ENCODE measurements at places on chromosomes 5 and 9. TPM values are rescaled to one million over a fixed set of nuclear protein-coding genes. Genes with fewer than 3 reads are reported as not detected.
A peak's percentile ranks its signal among the peaks of the same experiment; 100 is the strongest.

Gene MARCOL
- not detected for total RNA-seq

GRCh38 chr9:14213504-14213903, 100.4 kb downstream of the NFIB start:
- DNase-seq = no peak
- no peaks in the 10 kb centered on the region for H3K27me3 ChIP-seq
- no peak overlapping the region for H3K4me3 ChIP-seq
- peaks cover 16% of the 10 kb centered on the region for H3K4me1 ChIP-seq

GRCh38 chr5:102731693-102732092, 23.4 kb upstream of the PAM start:
- H3K27me3 ChIP-seq = no peaks in the 10 kb centered on the region
- no peak overlapping the region for H3K4me3 ChIP-seq
- no peaks in the 10 kb centered on the region for H3K4me1 ChIP-seq

Gene TTC23L
- not detected for total RNA-seq

DNA sequence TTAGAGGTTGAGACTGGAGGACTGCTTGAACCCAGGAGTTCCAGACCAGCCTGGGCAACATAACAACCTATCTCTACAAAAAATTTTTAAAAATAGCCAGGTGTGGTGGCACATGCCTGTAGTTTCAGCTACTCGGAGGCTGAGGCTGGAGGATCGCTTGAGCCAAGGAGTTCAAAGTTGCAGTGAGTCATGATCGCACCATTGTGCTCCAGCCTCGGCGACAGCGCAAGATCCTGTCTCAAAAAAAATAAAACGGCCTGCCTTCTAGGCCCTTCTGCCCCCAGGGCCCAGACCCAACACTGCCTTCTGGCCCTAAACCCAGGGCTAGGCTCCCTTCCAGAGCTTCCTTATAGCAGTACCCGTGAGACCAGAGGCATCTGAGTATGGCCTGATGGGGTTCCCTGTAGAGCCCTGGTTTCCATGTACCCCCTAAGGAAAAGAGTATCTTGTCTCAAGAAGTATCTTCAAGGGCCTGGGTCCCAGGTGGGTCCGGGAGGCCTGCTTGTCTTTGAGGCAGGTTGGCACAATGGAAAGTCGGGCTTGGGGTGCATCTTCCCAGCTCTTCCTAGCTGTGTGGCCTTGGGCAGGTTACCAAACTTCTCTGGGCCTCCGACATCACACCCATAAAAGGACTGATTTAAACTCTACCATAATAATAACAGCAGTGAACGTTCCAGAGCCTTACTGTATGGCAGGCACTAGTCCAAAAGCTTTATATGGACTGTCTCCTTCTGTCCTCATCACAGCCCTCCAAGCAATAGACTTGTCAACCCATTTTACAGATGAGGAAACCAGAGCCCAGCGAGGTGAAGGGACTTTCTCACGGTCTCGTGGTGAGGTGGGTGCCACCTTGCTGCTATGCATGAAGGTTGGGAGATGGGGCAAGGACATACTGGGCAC, 9.6 kb downstream of the LRRC8A start:
- no peak overlapping the region for H3K27ac ChIP-seq
- peaks cover 8% of the 10 kb centered on the region for H3K4me1 ChIP-seq
- H3K4me3 ChIP-seq = no peak overlapping the region

Gene GARNL3
- total RNA-seq = 11.5 TPM

GRCh38 chr5:20224046-20224445, 236.0 kb upstream of the CDH18 start:
- no peak for DNase-seq
- H3K4me3 ChIP-seq = no peak overlapping the region
- H3K27me3 ChIP-seq = no peaks in the 10 kb centered on the region

GRCh38 chr9:32741706-32742105, 41.6 kb upstream of the TMEM215 start:
- no peak overlapping the region for H3K27ac ChIP-seq
- H3K4me3 ChIP-seq = no peak overlapping the region
- no peaks in the 10 kb centered on the region for H3K36me3 ChIP-seq
- H3K27me3 ChIP-seq = no peaks in the 10 kb centered on the region

DNA sequence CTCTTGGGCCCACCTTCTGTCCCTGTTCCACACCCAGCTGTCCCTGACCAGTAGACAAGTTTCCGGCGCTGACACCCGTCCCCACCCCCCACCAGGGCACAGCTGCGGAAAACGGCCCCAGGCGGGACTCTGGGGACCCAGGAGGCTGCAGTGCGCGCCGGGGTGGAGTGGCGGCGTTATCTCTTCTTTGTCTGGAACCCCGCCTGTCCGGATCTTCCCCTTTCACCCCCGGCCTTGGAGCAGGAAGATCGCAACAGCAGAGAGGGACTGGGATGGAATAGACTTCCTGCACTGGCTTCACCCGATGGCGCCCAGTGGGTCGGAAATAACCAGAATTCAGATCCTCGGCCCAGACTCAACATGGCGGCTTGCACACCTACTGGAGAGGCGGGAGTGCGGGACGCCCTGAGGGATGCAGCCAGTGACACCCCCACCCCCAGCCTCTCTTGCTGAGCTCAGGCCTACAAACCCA, 4.7 kb downstream of the PAX5 start:
- H3K27ac ChIP-seq = no peak overlapping the region
- no peak overlapping the region for H3K4me3 ChIP-seq
- H3K4me1 ChIP-seq = peaks cover 28% of the 10 kb centered on the region

GRCh38 chr5:115461506-115462290, 82.9 kb downstream of the FEM1C start:
- H3K36me3 ChIP-seq = no peaks in the 10 kb centered on the region
- no peaks in the 10 kb centered on the region for H3K27me3 ChIP-seq
- DNase-seq = no peak

GRCh38 chr5:72744136-72744535, 72.3 kb upstream of the TNPO1 start:
- H3K27ac ChIP-seq = no peak overlapping the region
- no peaks in the 10 kb centered on the region for H3K36me3 ChIP-seq
- H3K27me3 ChIP-seq = no peaks in the 10 kb centered on the region
- no peaks in the 10 kb centered on the region for H3K4me1 ChIP-seq

DNA sequence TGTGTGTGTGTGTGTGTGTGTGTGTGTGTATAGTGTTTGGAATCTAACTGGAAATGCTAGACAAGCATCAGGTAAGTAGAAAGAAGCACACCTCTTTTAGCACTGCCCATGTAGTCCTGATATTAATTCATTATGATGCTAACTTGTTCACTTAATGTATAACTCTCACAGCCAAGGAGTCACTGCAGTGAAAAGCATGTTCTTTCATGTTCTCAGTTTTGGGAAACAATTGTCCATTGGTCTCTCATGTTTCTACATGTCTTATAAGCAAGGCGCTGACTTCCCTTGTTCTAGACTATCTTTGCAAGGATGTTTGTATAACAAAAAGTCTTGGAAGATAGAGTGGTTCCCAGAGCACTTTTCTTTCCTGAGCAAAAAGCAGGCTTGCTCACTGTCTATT, 148.8 kb upstream of the TNPO1 start:
- peaks cover 4% of the 10 kb centered on the region for H3K27me3 ChIP-seq
- DNase-seq = no peak
- no peaks in the 10 kb centered on the region for H3K4me1 ChIP-seq
- H3K36me3 ChIP-seq = no peaks in the 10 kb centered on the region
- H3K27ac ChIP-seq = no peak overlapping the region

Gene CER1
- total RNA-seq = not detected

GRCh38 chr9:72445306-72445995, 76.0 kb upstream of the TMC1 start:
- H3K27ac ChIP-seq = 0 out of 2 replicates have a peak overlapping the region, but pooled peaks have one; percentile 41
- DNase-seq = no peak
- no peaks in the 10 kb centered on the region for H3K36me3 ChIP-seq
- no peaks in the 10 kb centered on the region for H3K27me3 ChIP-seq

GRCh38 chr5:134989266-134989830, 21.6 kb downstream of the CATSPER3 start:
- DNase-seq = no peak
- no peaks in the 10 kb centered on the region for H3K4me1 ChIP-seq
- H3K36me3 ChIP-seq = no peaks in the 10 kb centered on the region

GRCh38 chr9:93576258-93577077, at the start of gene PHF2:
Gene PHF2 (plus strand): TSS chr9:93576584. CDS start chr9:93576774, 190 bp downstream.
- peak within 1 kb of the TSS; percentile 69 for H3K27ac ChIP-seq
- H3K27me3 ChIP-seq = no peaks in the 10 kb centered on the region
- H3K4me1 ChIP-seq = peaks cover 10% of the 10 kb centered on the region
- no peaks in the 10 kb centered on the region for H3K36me3 ChIP-seq
- H3K4me3 ChIP-seq = peak within 1 kb of the TSS; percentile 63

DNA sequence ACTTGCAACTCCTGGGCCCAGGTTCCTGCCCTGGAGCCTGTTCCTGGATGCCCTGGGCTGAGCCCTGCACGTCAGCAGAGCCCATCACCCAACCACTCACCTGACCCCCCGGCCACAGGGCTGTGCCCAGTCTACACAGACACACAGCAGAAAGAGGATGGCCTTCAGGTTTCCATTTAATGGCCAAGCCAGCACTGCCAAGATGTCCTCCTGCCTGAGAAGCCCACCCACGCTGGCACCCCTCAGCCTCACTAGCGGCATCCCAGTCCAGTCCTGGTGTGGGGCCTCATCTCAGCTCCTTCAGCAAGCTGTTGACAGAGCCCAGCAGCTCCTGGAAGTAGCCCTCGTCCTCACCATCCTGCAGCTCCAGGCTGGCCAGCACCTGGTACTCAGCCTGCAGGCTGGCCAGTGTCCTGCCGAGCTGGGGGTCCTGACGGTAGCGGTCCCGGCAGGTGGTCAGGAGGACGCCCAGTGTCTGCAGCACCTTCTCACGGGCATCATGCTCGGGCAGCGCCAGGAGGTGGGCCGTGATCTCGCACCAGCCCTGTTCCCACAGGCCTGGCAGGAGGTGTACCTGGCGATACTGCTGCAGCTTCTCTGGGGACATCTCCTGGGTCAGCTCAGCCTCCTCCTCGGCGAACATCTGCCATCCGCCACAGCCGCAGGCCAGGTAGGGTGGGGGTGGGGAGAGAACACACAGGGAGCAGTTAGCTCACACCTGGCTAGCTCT, 71.9 kb upstream of the LRRTM2 start:
- no peak overlapping the region for H3K4me3 ChIP-seq
- H3K36me3 ChIP-seq = no peaks in the 10 kb centered on the region
- no peaks in the 10 kb centered on the region for H3K27me3 ChIP-seq
- no peak for DNase-seq

Gene HAND1
- 0.10 TPM for total RNA-seq

DNA sequence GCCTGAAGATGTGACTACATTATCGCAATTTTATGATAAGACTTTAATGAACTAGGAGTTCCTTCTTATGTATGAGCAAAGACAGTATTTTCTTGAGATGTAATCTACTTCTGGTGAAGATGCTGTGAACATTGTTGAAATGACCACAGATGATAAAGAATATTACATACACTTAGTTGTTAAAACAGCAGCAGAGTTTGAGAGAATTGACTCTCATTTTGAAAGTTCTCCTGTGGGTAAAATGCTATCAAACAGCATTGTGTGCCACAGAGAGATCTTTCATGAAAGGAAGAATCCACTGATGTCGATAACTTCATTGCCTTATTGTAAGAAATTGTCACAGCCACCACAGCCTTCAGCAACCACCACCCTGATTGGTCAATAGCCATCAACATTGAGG, 8.0 kb downstream of the FAM151B start:
- no peaks in the 10 kb centered on the region for H3K4me1 ChIP-seq
- DNase-seq = no peak
- no peak overlapping the region for H3K27ac ChIP-seq
- no peaks in the 10 kb centered on the region for H3K36me3 ChIP-seq
- no peaks in the 10 kb centered on the region for H3K27me3 ChIP-seq

Gene PHF24
- total RNA-seq = 0.08 TPM

Gene NDUFA8
- 55.5 TPM for total RNA-seq

DNA sequence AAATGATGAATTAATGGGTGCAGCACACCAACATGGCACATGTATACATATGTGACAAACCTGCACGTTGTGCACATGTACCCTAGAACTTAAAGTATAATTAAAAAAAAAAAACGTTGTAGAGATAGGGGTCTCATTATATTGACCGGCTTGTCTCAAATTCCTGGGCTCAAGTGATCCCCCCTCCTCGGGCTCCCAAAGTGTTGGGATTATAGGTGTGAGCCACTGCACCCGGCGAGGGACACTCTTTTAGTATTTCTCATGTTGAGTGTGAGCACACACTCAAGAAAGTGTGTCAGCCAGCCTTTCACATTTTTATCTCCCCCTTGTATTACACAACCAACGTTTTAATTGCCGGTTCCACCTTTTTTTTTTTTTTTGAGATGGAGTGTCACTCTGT, 87.7 kb upstream of the SPIN1 start:
- H3K27me3 ChIP-seq = no peaks in the 10 kb centered on the region
- H3K27ac ChIP-seq = no peak overlapping the region
- DNase-seq = no peak
- no peaks in the 10 kb centered on the region for H3K36me3 ChIP-seq
- no peak overlapping the region for H3K4me3 ChIP-seq

Gene CCDC192
- not detected for total RNA-seq

Gene FBN2
- total RNA-seq = 0.08 TPM

Gene SLCO6A1
- total RNA-seq = not detected

- no peak overlapping the region for H3K27ac ChIP-seq
- H3K36me3 ChIP-seq = no peaks in the 10 kb centered on the region
- H3K4me3 ChIP-seq = no peak overlapping the region
- peaks cover 19% of the 10 kb centered on the region for H3K4me1 ChIP-seq
- DNase-seq = no peak
These were observed 4.1 kb downstream of the SUSD1 start for GRCh38 chr9:112170968-112171367.

DNA sequence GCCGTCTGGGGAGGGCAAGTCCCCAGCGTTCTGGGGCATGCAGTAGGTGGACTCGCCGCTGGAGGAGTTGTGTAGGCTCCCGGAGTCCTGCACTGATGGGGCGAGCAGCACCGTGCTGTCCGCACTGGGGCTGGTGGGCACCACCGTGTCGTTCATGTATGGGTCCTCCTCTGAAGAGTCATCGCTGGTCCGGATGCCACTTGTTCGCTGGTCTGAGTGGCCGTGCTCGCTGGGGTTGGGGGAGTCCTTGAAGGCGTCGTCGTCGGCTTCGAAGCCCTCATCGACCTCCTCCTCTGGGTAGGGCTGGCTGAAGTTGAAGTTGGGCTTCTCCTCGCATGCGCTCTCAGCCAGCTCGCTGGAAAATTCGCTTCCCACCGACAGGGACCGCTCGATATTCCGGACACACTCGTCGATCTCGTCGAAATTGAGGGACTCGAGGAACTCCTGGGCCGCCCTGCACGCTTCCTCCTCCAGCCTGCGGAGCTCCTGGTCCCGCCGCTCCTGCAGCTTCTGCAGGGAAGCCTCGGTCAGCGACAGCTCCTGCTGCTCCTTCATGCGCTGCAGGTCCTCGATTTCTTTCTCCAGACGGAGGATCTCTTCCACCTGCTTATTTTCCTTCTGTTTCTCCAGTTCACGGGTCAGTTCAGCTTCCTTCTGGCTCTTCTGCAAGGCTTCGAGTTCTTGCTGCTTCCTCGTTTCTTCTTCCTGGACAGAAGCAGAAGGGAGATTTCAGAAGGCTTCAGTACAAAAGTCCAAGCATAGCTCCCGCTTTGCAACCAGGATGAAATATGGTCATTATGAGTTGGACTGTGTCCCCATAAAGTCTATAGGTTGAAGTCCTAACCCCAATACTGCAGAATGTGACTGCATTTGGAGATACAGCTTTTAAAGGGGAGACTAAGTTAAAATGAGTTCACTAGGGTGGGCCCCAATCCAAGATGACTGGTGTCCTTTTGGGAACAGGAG, 84.6 kb upstream of the RETREG1 start:
- H3K27ac ChIP-seq = no peak overlapping the region

Gene RANBP17
- not detected for total RNA-seq

- H3K36me3 ChIP-seq = no peaks in the 10 kb centered on the region
- no peak overlapping the region for H3K27ac ChIP-seq
- no peaks in the 10 kb centered on the region for H3K27me3 ChIP-seq
- H3K4me3 ChIP-seq = no peak overlapping the region
- no peak for DNase-seq
These were observed 28.4 kb downstream of the QRFP start for GRCh38 chr9:130868230-130868629.

Gene CDH9
- 0.10 TPM for total RNA-seq

Gene NR2F1-AS1
- 27.0 TPM for total RNA-seq

Gene OR2V1
- not detected for total RNA-seq

Gene PCDHGB1
- total RNA-seq = 2.0 TPM

Gene OR1Q1
- total RNA-seq = not detected

Gene SLC34A3
- not detected for total RNA-seq

Data from Panc1 (cell line).